Stimulated activated CD4-positive, alpha-beta T cell treated with anti-CD3 and anti-CD28 coated beads, TNF-alpha, amount 100 ng/mL, for 48 hours (primary cell): ENCODE measurements at places on chromosomes 7 and 10.

- no peak for DNase-seq
These were observed 181.2 kb upstream of the AGR3 start for GRCh38 chr7:17063045-17063383.

GRCh38 chr10:17214971-17215781 is 12.9 kb upstream of the VIM start:
- no peak for DNase-seq

DNA sequence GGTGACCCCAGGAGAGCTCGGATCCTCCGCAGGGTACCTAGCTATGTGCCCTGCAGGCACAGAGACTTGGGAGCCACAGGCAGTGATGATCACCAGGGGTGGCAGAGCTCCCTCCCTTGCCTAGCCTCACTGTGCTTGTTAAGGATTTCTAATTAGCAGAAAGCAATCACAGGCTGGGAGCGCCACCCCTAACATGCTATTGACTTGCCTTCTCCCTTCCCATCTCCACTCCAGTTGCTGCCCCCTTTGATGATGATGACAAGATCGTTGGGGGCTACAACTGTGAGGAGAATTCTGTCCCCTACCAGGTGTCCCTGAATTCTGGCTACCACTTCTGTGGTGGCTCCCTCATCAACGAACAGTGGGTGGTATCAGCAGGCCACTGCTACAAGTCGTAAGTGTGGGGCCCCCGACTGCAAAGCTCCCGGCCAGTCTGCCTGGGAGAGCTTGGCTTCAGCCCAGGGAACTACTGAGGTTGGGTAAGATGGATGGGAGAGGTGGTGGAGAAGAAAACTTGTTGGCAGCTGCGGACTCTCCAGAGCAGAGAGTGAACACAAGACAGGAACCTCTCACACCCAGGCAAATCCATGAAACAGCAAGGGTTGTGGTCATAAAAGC is 1.2 kb downstream of the PRSS1 start:
- DNase-seq, result no peak

DNA sequence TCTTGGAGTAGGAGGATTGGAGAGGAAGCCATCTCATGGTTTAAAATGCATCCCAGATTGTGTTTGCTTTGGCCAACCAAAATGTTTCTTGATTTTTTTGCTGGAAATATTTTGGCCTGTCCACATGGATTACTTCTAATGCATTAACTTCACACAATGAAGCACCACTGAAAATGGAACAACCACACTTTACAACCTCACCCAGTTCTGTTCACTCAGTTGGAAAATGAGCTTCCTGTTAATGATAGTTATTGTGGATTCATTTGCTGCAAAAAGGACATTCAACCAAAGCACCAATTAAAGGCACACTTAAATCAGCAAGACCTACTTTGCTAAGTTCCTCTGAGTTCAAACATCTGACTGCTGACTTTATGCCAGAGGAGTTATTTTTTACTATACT is 11.3 kb upstream of the A1CF start:
- no peak for DNase-seq

DNA sequence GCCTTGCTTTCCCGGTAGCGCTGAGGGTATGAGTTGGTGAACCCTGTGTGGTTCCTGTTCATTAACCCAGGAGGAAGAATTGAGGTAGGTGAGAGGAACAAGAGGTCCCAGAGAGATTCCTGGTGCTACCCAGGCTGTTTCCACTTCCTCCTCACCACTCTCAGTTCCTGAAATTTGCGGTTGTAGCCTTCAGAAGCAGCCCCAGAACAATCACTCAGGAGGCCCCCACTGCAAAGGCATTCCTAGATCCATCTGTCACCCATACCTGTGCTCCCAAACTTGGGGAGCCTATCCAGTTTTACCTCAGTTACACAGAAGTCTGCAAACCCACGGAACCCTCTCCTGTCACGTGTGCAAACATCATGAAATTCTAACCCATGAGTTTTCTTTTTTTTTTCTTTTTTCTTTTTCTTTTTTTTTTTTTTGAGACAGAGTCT is 9.0 kb upstream of the PIP4K2A start:
- no peak for DNase-seq

DNA sequence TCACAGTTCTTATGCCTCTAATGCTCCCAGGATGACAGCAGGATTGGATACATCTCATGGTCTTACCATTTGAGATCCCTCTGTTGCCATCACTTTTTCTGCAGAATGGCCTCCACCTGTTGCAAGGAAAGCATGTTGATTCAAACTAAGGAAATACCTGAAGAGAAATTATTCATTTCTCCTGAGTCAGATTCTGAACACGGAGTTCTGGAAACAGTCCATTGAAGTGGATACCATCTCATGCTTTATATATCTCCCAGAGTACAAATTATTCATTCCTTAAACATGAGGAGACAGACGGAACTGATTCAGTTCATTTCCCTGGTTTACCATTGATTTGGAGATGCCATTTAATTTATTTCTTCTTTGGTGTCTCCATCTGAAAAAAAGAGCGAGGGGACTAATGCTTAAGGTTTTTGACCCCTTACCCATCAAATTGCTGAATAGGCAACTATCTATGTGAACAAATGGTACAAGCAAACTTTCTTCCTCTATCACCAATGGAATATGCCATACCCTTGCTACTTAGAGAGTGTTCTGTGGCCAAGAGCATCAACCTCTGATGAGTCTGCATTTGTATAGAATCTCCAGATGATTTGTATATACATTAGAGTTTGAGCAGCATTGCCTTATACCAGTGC is 305.0 kb upstream of the LRGUK start:
- no peak for DNase-seq

DNA sequence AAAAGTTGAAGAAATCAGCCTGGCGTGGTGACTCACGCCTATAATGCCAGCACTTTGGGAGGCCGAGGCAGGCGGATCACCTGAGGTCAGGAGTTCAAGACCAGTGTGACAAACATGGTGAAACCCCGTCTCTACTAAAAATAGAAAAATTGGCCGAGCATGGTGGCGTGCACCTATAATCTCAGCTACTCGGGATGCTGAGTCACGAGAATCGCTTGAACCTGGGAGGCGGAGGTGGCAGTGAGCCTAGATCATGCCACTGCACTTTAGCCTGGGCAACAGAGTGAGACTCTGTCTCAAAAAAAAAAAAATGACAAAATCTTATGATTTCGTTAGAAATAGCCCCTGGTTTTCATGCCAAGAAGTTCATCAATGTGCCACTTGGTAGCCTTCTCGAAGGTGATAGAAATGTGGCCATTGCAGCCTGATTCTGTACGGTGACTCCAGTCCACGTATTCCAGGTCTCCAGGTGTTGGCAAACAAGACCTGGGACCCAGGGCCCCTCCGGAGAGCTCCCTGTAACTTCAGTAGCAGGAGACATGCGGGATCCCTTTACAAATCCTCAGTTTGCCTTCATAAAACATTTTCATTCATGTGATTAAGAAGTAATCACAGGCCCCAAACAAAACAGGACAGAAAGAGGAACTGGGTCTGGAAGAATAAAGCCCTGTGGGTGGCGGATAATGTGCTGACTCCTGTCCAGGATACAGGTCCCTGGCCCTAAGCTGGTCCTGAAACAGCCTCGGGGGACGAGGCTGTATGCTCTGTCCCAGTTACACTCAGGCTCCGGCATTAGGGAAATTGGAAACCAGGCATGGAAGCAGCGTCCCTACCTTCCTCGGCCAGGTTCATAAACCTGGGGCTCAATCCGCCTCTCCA is 207.3 kb upstream of the SH2B2 start:
- DNase-seq, result no peak

DNA sequence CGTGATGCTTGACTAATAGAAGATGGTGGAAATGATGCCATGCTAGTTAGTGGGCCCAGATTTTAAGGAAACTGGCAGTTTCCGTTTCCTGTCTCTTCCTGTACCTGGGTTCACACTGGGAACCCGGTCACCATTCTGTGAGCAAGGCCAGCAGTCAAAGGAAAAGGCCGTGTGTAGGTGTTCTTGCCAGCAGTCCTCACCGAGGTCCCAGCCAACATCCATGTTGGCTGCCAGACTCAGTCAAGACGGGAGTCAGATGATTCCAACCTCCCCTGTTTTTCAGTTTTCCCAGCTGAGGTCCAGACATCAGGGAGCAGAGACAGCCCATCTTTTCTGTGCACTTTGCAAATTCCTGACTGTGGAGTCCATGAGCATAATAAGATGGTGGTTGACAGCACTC is 15.2 kb upstream of the PILRB start:
- DNase-seq, result no peak

DNA sequence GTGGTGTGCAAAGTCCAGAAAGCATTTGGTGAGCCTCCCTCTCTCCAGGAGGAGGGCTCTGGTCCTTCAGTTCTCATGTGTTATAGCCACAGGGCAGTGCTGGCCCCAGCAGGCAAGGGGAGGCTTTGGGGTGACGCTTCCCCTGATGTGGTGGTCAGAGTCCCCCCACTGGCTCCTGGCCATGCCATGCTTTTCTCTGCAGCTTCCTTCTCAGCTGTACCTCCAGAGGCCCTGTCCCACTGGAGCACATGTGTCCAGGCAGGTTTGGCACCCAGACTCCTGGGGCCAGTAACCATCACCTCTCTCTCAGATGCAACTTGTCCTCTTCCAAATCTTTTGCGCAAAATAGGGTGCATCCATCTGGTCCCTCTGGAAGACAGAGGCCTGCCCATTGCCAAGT is 233.0 kb upstream of the ZNF32 start:
- DNase-seq, result no peak

DNA sequence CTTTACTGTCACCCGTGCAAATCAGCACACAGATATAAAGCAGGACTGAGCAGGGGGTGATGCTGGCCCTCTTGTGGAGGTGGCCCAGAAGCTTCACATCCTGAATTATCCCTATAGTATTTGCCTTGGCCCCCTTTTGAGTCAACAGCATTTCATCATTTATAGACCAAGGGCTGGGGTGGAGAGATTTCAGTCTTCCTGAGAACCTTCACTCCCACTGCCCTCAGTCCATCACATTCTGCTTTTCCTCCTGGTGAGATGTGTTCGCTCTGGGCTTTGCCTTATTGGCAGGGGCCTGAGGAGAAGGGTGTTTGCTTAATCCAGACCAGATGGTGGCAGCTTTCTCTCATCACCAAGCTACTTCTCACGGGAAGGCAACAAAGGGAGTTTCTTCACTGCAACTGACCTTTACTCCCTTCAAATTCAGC is 47.7 kb downstream of the NOC3L start:
- no peak for DNase-seq

GRCh38 chr7:148362541-148362940 is 228.0 kb upstream of the C7orf33 start:
- no peak for DNase-seq

- no peak for DNase-seq
These were observed 104.1 kb downstream of the DOCK1 start for GRCh38 chr10:127009366-127009765.

GRCh38 chr7:1160670-1161021 is 650 bp upstream of the ZFAND2A start:
- DNase-seq, result no peak

GRCh38 chr7:65239707-65240352 is 133.8 kb upstream of the ZNF92 start:
- DNase-seq, result no peak

DNA sequence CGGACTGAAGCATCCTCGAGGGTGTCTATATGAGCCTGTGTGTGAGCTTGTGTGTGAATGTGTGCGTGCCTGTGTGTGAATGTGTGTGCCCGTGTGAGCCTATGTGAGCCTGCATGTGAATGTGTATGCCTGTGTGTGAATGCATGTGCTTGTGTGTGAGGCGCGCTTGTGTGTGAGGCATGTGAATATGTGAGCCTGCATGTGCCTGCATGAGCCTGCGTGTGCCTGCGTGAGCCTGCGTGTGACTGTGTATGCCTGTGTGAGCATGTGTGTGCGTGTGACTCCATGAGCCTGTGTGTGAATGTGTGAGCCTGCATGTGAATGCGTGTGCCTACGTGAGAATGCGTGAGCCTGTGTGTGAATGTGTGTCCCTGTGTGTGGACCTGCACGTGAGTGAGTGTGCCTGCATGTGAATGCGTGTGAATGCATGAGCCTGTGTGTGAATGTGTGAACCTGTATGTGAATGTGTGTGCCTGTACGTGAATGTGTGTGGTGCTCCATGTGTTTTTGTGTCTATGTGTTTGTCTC is 33.4 kb downstream of the PDGFA start:
- DNase-seq, result no peak

DNA sequence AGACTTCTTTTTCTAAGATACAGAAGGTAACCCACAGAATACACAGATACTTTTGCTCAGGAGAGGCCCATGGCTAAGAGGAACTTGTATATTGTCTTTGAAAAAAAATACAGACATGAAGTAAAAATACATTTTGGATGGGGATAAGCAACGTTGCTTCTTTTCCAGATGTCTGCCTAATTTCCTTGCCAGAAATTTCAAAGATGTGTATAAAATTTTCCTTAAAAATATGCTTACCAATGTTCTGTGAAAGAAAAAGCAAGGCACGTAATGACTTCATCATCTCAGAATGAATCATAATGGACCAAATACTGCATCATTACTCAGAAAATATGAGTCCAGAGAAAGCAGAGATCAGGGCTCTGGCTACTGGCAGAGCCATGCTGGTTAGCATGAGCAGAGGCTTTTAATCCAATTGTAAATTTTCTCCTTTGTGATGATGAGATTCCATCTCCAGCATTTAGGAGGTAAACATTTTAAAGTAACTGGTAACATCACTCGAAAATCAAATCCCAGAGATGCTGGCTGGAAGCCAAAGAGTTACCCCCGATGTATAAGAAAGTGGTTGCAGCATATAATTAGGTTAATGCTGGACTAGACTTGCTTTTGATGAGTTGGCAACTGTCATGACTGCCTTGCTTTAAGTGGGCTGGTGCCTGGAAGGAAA is 272.5 kb downstream of the SEMA3A start:
- no peak for DNase-seq

DNA sequence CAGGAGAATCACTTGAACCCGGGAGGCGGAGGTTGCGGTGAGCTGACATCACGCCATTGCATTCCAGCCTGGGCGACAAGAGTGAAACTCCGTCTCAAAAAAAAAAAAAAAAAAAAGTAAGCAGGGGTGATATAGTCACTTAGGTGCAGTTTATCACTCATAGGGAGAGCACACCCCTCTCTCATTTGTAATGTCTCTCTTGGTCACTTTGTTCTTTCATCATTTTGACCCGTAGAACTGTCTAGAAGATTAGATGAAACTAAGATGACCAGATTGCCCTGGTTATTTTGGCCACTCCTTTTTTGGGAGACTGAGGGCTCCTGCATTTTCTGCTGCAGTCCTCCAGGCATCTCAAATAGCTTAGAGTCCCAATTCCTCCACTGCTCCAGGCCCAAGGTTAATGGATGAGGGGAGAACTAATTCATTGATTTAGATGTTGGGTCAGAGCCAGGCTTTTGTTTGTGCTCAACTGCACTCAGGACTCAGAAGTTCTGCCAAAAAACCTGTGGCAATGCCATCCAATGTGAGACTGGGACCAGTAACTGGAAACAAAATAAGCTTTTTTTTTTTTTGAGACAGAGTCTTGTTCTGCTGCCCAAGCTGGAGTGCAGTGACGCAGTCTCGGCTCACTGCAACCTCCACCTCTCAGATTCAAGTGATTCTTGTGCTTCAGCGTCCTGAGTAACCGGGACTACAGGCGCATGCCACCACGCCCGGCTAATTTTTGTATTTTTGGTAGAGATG is 50.0 kb upstream of the CAMK1D start:
- no peak for DNase-seq
